ENCODE measurements at places on chromosomes 5 and 9.

GRCh38 chr9:87503430-87503829 lies 5.8 kb downstream of the DAPK1 start:
- no peak for DNase-seq

- DNase-seq = no peak
These were observed 450.5 kb upstream of the PTPRD start for GRCh38 chr9:11063263-11063662.

DNA sequence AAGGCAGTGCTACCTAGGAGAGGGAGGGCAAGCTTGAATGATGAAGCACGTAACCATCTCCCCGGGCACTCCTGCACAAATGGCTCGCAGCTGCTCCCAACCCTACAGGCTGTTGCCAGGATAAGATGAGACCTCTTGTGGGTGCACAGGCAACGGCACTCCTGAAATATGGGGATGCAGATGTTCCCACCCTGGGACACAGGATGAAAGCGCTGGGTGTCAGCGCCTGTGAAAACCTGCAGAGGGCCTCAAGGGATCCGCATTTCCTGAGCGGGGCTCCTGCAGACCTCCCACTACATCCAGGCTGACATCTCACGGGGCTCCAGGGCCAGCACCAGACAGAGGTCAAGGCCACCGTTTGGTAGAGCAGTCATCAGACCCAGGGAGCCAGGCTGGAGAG lies 60.7 kb downstream of the SMIM23 start:
- no peak for DNase-seq

- no peak for DNase-seq
These were observed 427.8 kb upstream of the C9orf72 start for GRCh38 chr9:28001096-28001495.

- no peak for DNase-seq
These were observed 7.5 kb upstream of the AKNA start for GRCh38 chr9:114395334-114395617.
